ENCODE measurements at places on chromosomes 16 and 17.

DNA sequence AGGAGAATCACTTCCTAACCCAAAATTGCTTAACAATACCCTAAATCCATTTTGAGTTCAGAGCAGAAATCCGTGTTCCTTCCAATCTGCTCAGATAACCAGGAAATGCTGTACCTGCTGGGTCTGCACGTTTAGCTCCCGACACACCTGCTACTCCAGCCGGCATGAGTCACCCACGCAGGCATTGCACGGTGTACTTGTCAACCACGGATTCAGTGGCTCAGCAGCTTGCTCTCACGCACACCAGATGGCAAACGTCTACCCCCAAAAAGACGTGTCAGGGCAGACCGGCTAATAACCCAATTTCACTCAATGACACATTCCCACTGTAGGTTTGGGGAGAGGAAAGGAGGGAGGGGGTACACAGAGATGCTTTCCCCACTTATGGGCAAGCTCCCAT is 468.1 kb downstream of the SOX9 start:
- DNase-seq: no peak

DNA sequence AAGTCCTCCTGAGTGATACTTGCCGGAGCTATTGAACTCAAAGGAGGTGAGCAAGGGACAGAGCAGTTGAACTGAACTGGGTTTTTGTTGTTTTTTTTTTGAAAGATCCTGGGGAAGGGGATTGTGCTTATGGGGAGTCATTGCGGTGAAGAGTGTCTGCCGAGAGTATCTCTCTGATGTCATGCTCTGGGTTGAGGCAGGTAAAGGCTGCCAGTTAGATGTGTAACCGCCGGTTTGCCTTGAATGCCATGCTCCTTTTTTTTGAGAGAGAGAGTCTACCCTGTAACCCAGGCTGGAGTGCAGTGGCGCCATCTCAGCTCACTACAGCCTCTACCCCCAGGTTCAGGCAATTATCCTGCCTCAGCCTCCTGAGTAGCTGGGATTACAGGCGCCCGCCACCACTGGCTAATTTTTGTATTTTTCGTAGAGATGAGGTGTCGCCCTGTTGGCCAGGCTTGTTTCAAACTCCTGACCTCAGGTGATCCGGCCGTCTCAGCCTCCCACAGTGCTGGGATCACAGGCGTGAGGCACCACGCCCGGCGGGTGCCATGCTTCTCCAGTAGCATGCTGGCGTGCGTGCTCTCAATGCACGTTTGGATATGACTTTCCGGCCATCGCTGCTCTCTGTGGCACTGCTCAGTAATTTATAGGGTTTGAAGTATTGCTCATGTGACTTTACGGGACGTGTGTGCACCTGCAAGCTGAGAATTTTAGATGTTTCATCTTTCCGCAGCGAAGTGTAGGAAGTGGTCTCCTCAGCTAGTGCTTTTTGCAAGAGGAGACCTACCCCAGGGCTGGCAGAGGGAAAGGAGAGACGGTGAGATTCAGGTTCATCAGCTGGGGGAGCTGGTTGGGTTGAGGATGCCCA is 8.5 kb downstream of the ZC3H18 start:
- DNase-seq: no peak

DNA sequence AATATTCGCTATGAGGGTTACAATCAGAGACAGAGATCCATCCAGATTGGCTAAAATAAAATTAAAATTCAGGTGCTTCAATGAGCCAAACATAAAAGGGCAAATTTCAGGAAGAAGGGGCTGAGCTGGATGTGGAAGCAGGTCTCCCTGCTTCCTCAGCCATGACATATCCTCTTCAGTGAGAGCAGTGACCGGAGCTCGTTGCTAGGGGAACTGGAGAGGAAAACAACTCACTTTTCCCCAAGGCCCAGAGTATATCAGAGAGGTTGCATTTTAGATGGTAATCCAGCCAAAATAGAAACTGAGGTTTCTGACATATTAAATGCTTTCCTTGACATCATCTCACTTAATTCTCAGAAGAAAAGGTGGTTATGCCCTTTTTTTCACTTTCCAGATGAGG is 503.5 kb downstream of the HS3ST4 start:
- DNase-seq: no peak

DNA sequence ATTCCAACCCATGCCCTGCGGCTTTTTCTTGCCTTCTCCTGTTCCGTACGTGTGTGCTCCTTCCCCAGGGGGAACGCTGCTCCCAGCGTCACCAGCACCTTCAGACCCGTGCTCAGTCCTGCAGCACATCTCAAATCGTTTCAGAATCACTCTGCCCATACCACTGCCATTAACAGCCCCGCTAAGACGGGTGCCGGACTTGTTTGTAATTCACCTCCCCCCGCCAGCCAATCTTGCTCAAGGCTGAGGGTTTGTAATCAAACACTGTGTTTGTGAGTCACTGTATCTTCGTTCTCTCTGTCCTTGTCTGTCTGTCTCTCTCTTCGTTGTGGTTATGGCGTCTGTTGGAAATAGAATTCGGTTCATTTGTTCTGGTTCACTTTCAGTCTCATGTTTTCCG is 17.3 kb downstream of the CARD14 start:
- DNase-seq: no peak

GRCh38 chr17:73482894-73483293 is 161.4 kb downstream of the SDK2 start:
- no peak for DNase-seq

- DNase-seq: no peak
Measured at GRCh38 chr16:67881621-67882161, 3.0 kb upstream of the NRN1L start.

GRCh38 chr17:17523001-17523730 is 27.0 kb upstream of the RASD1 start:
- DNase-seq: no peak

DNA sequence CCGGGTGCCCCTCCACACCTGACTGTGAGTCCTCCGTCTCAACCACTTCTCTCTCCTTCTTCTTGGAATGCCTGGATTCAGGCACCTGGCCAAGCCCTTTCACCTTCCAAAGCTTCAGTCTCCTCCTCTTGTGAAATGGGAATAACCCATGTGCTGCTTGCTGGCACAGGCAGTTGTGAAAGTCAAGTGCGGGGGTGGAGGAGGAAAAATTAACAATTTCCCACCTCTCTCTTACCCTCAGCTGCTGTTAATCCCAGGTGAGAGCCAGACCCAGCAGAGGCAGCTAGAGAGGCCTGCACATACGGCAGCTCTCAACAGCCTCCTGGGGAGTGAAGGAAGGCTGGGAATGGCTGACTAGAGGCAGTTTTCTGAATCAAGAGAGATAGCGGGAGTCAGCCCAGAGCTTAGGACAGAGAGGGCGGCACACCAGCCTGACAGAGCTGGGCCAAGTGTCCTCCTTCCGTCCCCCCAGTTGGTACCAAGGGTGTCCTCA is 77.9 kb upstream of the LGALS9 start:
- no peak for DNase-seq

DNA sequence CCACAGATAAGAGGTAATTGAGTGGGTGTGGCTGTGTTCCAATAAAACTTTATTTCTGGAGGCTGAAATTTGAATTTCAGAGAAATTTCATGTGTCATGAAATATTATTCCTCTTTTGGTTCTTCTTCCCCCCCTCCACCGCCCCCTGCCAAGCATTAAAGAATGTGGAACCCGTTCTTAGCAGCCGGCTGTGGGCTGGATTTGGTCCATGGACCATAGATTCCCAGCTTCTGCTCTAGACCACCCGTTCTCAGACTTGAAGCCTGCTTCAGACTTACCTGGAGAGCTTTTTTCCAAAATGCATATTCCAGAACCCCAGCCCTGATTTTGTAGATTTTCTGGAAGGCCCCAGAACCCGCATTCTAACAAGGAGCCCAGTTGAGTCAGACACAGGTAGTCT is 15.1 kb upstream of the LASP1NB start:
- no peak for DNase-seq

GRCh38 chr16:2532494-2533141 is 1.4 kb upstream of the CEMP1 start:
- DNase-seq: peak; percentile 70

DNA sequence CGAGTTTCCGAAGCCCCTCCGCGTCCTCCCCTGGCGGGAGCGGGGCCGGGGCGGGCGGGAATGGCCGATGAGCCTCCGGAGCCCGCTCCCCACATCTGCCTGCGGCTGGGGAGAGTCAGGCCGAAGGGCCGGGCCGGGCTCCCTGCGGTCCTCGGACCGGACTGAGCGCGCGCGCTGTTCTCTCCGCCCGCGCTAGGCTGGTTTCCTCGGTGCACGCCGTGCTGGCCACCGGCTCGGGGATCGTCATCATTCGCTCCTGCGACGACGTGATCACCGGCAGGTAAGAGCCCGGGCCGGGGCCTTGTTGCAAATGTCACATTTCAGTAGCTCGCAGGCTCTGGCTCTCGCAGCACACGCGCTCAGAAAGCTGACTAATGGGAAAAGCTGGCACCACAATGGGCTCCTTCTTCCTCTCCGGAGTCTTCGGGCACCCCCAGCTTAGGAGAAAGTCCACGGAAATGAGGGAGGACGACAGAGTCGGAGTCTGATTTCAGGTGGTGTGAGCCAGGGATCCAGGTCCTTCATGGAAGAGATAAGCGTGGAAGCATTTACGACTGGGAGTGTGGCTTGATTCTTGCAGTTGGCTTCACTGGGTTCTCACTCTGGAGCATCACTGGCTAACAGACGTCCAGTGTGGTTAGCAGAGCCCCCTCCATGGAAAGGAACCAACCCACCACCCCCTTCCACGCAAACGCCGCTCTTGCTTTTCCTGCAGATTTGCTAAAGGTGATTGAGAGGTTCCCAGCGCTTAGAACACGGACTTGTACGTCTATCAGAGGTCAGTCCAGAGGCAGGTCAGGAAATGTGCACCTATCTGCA is 715 bp downstream of the TLCD3A start:
- peak; percentile 79 for DNase-seq

DNA sequence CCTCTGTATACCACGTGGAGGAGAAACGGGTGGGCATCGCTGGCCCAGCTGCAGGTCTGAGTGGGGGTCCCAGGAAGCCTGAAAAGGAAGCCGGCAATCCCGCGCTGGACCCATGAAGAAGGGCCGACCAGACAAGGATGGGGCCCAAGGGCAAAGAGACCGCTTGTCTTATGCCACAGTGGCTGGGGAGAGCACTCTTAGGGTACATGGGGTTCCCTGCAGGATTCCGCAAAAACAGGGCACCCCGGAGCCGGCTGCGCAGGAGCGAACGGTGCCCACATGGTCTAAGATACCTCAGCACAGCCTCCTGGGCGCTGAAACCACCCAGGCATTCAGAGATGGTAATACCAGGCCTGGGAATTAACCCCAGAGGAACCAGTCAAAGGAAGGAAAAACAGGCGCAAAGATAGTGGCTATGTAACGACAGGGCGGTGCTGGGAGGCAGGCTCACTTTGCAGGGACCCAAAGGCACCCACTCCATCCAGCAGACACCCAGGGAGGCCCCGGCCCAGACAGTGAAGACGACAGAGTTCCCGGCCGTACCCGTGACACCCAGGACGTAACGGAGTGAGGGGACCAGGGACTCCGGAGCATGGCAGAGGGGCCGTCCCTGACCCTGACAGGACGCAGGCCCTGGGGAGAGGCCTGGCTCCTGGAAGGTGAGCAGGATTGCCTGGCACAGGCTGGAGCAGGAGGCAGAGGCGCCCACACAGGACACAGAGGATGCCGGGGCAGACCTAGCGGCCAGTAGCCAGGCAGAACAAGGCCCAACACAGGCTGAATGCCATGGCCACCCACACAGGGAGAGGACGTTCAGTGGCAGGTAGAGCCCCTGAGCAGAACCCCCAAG is 10.3 kb downstream of the PIEZO1 start:
- DNase-seq: no peak

GRCh38 chr17:37158290-37158689 is 209.5 kb downstream of the AATF start:
- no peak for DNase-seq

DNA sequence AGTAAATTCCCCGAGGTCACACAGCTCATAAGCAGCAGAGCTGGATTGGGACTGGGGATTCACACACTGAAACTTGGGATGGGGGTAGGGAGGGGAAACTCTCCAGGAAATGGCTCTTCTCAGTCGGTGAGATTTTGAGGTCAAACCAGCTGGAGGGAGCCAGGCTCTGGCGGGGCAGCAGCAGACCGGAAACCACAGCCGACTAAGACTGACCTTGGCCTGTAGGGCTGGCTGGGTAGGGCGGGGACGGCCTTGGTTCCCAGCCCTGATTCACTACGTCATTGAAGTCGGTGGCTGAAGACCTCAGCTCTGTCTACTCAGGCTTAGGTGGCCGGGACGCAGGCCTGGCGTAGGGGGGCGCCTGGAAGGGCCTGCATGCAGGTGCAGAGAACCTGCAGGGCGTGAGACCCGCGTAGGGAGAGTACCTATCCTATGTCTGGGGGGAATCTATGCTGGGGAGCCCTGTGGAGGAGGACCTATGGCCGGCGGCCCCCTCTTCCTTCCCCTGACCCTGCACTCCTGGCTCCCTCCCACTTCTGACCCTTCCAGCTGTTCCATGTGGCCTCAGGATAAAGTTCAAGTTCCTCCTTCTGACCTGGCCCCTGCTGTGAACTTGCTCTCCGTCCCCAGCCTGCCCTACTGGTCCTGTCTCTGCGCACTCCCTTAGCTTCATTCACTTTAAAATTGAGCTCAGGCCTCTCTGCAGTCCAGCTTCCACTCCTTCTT is 11.9 kb upstream of the SLC4A1 start:
- DNase-seq: peak; percentile 32

- no peak for DNase-seq
Measured at GRCh38 chr16:83619381-83620150, 188.2 kb upstream of the HSBP1 start.

DNA sequence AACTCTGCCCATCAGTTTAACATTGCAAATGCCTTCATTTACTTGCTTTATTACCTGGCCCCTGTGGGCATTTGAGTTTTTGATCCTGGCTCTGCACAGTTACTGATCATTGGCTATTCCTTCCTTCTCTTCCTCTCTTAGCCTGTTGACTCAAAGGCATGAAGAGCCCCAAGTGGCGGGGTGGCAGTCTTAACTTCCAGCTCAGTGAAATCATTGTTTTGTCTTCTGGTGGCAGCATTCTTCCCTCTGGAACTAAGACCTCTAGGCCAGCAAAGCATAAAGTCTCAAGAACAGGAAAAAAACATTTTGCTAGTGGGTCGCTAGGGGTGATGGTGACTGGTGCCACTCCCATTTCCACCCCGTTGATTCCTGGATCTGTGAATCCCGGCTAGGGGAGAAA is 52.3 kb upstream of the MRTFB start:
- DNase-seq: no peak

- no peak for DNase-seq
Measured at GRCh38 chr17:17815062-17815406, 21.8 kb downstream of the SREBF1 start.

DNA sequence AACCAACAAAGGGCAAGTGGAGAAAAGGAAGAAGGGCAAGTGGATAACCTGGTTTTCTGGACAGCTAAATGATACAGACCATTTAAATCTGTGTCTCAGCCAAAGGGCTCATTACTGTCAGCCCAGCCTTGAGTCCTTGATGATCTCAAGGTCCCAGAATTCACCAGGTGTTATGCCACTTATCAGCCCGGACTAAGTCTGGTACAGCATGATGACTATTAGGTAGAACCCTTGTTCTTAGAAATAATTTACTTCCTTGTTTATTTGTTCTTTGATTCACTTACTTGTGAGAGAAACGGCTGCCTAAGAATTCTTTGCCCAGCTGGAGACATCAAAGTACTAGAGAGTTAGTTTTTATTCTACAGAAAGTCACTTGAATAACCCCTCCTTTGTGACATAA is 3.5 kb downstream of the PDILT start:
- DNase-seq: no peak

- no peak for DNase-seq
Measured at GRCh38 chr17:6592173-6592572, 35.8 kb upstream of the PITPNM3 start.

GRCh38 chr17:48393283-48393682 is 36.7 kb downstream of the SKAP1 start:
- no peak for DNase-seq

GRCh38 chr16:68233085-68233834 is 2.7 kb downstream of the ESRP2 start:
- no peak for DNase-seq
